ENCODE measurements at places on chromosomes 5 and 9. TPM values are rescaled to one million over a fixed set of nuclear protein-coding genes. Genes with fewer than 3 reads are reported as not detected.

- no peak for DNase-seq
These were observed 330.1 kb upstream of the RFX3 start for GRCh38 chr9:3855929-3856328.

DNA sequence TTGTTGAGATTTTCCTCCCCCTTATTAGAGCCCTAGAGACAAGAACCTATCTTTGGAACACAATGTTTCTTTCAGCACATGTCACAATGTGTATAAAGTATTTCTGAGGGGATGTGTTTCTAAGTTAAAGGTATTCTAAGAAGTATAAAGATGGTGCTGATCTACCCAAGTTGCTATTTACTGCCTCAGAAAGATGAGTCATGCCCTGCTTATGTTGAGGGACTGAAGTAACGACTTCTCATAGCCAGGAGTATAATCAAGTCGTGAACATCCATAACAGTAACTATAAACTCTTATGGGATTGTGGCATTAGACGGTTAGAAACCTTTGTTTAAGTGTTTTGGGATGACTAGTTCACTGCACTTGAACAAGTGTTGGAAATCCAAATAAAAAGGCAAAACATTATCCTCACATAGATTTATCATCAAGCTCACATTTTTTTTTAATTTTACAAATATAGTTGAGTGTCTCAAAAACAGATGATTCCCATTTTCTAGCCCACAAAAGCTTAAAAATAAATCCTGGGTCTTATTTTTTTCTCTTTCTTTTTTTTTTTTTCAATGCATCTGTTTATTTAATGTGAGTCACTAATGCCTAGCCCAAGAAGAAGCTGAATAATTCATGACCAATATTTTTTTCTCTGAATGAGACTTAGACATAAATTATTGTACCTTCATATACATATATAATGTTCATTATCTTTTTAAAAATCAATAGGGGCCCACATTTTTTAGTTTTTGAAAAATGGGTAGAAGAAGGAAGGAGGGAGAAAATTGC, 12.2 kb upstream of the TMEM252 start:
- no peak for DNase-seq

GRCh38 chr5:176629853-176630680, at the start of the genes EIF4E1B and SNCB:
Gene EIF4E1B (plus strand): TSS chr5:176630675. CDS start chr5:176642788, 12,113 bp downstream.
Gene SNCB (minus strand): TSS chr5:176630534. CDS start chr5:176629654, 880 bp downstream.
- DNase-seq = peak; percentile 33

DNA sequence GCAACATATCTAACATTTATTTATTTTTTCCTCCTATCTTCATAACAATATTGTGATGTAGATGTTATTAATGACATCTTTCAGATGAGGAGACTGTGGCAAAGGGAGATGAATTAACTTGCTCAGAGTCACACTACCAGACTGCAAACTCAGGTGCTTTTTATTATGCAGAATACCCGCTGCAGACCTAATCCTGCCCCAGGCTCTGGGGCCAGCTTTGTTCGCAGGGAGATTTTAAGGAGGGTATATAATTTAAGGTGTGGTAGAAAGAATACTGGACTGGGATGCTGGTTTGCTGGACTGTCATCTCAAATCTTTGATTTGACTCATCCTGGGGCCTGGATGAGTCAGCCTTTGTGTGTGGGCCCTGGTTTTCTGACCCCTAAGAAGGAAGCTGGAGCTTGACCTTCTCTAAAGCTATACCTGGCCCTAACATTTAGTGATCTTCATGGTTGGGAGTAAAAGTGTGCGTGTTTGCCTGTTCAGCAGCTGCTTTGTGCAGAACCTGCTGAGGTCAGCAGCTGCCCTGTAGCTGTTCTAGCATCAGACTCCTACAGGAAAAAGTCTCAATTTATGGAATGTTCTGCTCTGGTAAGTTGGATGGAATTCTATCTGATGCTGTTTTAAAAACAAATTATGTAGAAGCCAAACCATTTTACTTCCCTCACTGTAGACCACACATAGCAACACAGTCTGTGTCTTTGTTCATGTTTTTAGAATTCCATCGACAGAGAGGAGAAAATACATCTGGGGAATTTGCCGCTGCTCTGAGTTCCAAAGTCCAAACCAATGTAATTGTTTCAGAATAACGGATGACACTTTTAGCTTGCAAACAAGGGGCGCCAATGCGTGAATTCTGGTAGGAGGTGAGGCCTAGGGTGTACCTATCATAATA, 4.5 kb downstream of the SLC36A1 start:
- DNase-seq = no peak

DNA sequence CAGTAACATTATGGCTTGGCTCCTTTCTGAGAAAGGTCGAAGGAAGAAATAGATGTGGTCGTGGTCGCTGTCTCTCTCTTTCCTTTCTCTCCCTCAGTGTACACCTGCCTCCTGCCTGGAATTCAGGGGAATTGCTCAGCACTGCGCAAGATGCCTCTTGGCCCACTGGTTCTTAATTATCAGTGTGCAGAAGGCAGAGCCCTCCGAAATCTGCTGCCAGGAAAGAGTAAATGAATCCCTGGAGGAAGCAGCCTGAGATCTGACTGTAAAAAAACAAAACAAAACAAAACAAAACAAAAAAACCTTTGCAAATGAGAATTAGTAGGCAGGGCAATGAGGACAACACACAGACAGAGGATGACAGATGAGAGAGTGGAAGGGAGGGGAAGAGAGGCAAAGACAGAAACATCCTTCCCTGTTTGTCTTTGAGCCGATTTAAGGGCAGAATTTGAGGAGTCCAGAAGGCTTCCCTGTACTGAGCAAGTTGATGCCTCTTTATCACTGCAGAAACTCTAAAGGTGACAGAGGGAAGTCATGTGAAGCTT, 113.8 kb upstream of the PUM3 start:
- DNase-seq = no peak

DNA sequence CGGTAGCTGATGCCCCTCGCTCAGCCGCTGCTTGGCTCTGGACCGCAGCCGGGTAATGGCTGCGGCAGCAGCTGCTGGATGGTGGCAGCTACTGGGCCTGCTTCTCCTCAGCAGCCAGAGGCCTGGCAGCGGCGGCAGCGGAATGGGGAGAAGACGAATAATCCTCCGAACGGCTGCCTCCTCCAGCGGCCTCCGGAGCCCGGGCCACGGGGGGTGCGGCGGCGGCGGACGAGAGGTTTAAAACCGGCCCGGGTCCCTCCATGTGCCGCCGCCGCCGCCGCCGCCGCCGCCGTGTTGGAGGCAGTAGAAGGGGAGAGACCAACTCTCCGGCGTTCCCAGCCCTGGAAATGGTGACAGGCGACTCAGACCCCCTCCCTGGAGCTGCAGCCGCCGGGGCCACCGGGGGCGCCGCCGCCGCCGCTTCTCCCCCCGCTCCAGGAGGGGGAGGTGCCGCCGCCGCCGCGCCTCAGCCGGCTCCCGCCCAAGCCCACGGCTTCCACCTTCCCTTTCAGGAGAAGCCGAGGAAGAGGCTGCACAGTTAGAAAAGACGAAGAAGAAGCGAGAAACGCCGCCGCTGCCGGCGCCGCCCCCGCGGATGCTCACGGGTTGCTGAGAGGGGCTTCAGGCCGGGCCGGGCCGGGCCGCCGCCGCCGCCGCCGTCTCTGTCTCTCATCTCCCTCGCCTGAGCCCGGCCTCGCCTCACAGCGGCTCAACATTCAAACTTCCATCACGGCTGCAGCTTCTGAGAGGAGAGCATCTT, 118.4 kb upstream of the PRSS3 start:
- peak; percentile 28 for DNase-seq

GRCh38 chr9:124110307-124110915, 98.8 kb downstream of the LHX2 start:
- DNase-seq = peak; percentile 39

Gene PDE8B
- total RNA-seq = 0.23 TPM

Gene SCGB3A1
- total RNA-seq = not detected

Gene TMEM215
- total RNA-seq = not detected

Gene ANKRD18B
- total RNA-seq = not detected

Gene SPINK4
- total RNA-seq = not detected

Data from natural killer cell (primary cell).